ENCODE measurements at places on chromosomes 13 and 19.

DNA sequence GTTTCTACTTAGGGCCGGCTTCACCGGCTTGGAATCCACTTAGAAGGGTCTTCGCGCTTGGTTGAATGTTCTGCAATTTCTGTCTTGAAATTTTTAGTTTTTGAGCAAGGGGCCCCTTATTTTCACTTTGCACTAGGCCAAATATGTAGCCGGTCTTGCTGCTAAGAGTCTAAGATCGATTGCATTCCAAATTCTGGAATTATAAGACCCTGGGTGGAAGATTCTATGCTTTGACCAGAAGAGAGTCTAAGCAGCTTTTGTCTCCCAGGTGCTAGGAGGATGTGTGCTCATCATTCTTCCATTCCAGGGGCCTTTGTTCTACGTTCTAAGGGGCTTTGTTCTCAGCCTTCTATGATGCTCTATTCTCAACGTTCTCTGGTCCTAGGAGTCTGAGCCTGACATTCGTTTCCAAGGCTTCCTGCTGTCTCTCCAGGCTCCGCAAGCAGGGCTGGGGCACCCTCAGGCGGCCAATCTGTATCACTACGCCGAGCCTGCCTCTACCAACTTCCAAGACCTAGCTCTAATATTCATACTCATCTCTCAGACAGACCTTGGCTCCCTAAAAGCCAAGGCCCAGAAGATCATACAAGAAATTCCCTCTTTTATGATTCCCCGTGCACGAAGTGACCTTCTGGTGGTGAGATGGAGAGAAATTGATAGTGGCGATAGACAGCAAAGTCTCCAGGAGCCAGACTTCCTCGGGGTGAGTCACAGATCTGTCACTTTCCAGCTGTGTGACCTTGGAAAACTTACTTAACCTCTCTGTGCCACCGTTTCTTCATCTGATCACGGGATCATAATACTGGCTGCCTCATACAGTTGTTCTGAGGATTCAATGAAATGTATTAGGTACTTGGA, 982 bp upstream of the DACT3 start:
- peak; percentile 80 for DNase-seq

DNA sequence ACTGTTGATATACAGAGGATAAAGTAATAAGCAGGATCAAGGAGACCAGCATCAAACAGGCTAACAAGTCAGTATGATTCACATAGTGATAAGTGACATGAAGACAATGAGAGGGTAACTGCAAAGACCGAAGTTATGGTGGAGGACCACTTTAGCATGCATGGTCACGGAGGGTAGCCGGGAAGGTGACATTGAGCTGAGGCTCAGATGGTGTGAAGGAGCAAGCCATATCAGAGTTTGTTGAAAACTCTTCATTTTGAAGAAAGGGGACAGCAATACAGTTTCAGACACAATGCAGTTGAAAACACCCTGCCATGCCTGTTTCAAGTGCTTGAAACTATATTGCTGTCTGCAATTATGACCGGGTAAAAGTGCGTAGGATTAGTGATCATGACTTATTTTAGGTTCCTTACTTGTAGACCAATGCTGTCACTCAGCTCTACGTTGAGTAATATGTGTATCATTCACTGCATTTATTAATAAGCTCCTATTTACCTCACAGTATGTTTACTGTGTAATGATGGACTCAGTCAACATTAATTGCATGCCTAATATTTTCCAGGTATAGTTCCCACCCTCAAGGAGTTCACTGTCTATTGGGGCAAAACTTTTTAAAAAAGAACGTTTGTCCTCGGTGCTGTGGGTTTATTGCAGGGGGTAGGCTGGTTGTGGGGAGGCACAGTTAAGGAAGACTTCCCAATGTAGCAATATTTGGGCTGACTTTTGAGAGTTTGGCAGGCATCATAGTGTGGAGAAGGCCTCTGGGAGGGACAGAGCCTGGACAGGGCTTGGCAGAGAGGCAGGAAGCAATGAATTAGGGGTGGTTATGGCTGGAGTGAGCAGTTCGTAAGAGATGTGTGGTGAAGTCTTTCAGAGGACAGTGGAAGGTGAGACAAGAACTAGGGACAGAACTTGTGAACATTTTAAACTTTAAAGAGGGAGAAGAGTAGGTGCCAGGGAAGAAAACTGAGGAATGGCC, 3.2 kb downstream of the UBAC2 start:
- no peak for DNase-seq

DNA sequence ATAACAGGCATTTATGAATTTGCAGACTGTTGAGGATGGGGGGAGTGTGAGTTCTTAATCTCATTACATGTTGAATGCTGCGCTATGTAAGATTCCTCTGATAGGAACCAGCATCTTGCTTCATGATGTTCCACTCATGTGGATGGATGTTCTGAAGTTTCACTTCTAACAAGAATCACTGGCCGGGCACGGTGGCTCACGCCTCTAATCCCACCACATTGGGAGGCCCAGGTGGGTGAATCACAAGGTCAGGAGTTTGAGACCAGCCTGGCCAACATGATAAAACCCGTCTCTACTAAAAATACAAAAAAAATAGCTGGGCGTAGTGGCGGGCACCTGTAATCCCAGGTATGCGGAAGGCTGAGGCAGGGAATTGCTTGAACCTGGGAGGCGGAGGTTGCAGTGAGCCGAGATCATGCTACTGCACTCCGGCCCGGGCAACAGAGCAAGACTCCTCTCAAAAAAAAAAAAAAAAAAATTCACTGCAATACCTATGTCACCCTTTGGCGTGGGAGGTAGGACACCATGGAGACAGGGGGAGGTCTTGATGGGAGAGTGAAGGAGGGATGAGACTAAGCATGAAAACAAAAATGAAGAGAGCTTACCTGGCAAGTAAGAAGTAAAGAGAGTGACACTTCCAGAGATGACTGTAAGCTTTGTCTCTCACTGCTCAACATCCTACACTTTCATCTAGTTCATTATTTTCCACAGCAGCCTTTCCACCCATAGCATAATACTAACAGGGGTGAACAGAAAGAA, 133.0 kb downstream of the DCT start:
- no peak for DNase-seq

GRCh38 chr13:70310396-70311119, 202.3 kb upstream of the KLHL1 start:
- no peak for DNase-seq

GRCh38 chr13:44493213-44493812, 82.8 kb downstream of the TSC22D1 start:
- no peak for DNase-seq

GRCh38 chr13:27635266-27635665, 13.6 kb downstream of the POLR1D start:
- DNase-seq: no peak

- DNase-seq: no peak
Observed at GRCh38 chr19:33376423-33376822, 2.9 kb downstream of the CEBPG start.

GRCh38 chr13:51620165-51620983, 36.1 kb downstream of the WDFY2 start:
- DNase-seq: no peak

DNA sequence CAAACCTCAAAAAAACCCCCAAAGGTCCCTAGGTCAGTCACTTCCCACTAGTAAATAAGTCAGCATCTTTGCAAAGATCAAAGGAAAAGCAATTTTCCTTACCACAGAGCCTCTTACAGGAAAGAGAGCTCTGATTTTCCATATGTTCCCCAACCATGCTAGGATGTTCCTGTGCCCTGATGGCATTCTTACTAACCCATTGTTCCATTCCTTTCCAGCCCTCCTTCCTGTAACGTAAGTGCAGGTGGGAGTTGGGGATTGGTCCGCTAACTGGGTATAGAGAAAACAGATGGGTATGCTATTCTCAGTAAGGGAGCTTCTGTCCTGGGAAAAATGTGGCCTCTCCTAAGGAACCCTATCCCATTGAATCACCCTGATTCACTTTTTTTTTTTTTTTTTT, 14.3 kb downstream of the DPRX start:
- no peak for DNase-seq

GRCh38 chr19:9883764-9884163, 48.6 kb downstream of the PIN1 start:
- DNase-seq: no peak

DNA sequence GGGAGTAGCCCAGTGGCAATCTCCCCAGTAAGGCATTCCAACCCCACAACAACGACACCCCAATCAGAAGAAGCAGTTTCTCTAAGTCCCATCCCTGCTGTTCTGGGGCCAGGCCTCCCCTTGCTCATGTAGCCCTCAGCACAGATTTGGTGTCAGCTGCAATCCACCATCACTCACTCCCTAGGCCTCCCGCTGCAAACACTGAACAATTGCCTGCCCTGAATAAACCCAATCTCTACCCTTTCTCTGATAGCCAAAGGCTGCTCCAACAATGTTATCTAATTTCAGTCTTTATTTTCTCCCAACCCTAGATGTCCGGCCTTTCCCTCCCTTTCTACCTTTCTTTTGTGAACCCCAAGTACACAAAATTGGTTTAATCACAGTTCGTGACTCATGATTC, 5.6 kb upstream of the SOX21 start:
- DNase-seq: no peak

- DNase-seq: no peak
Observed at GRCh38 chr13:57716295-57716694, 84.8 kb downstream of the PCDH17 start.

GRCh38 chr19:1069009-1069779, 2.2 kb downstream of the ARHGAP45 start:
- DNase-seq: peak; percentile 84

DNA sequence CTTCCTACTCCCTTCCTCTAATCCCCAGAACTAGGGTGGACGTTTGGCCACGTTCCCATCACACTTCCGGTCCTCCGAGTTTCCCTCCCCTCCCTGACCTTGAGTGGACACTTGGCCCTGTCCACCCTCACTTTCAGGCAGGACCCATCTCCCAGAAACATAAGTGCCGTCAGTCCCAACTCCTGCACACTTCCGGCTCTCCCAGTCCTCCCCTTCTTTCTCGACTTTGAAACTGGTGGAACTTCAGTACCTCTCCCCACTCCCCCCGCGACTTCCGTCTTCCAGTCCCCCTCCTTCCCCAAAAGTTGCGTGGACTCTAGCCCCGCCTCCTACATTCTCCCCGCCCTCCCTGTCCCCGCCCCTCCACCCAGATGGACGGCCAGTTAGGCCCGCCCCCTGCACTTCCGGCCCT, 278 bp upstream of the ZNF274 start:
- DNase-seq: peak; percentile 92

DNA sequence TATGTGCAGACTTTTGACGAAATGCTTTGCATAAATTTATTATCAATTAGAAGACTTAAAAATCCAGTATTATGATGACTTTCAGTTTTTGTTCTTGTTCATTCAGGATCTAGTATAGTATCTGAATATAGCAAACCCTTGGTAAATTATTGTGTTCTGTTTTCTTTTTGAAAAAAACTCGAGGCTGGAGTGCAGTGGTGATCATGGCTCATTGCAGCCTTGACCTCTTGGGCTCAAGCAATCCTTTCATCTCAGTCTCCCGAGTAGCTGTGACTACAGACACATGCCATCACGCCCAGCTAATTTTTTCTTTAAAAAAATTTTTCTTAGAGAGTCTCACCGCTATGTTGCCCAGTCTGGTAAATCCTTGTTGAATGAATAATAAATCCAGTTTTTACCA, 4.6 kb downstream of the FARP1 start:
- DNase-seq: no peak
